ENCODE measurements at places on chromosomes 16 and 17.

GRCh38 chr16:28494121-28494851 lies at the start of gene APOBR:
TSS of gene APOBR (plus strand) at chr16:28494643. CDS start at chr16:28494682, 39 bp downstream.
- peak; percentile 73 for DNase-seq

DNA sequence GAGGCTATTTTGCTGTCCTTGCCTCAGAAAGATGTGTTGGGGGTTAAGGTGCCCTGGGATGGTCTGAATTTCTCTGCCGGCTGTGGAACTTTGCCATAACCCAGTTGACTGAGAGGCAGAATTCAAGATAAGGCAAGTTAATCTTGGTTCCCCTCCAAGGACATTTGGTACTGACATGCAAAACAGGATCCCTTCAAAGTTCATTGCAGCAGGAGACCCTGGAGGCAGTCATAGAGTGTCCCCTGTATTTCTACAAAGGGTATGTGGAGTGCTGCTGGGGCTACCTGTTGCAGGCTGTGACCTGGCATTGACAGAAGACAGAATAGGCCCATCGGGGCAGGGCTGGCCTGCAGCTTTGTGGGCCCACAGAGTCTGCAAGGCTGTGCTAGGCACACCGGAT lies 135.6 kb upstream of the IRX3 start:
- DNase-seq = no peak

GRCh38 chr17:56478836-56479447 lies 114.6 kb upstream of the NOG start:
- no peak for DNase-seq

GRCh38 chr17:77318021-77318420 lies 177.3 kb downstream of the SEC14L1 start:
- DNase-seq = no peak

DNA sequence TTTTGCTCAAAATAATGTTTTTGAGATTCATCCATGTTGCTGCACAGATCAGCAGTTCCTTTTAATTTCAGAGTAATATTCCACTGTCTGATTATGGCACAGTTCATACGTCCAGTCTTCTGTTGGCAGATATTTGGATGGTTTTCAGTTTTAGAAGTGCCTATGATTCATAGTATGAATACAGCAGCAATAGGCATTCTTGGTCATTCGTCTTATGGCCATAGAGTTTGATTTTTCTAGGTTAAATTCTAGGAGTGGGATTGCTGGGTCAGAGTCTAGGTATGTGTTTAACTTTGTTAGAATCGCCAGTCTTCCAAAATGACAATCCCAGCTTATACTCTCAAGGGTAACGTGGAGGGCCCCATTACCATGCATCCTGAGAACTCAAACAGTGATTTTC lies 11.5 kb upstream of the IL34 start:
- DNase-seq = no peak

DNA sequence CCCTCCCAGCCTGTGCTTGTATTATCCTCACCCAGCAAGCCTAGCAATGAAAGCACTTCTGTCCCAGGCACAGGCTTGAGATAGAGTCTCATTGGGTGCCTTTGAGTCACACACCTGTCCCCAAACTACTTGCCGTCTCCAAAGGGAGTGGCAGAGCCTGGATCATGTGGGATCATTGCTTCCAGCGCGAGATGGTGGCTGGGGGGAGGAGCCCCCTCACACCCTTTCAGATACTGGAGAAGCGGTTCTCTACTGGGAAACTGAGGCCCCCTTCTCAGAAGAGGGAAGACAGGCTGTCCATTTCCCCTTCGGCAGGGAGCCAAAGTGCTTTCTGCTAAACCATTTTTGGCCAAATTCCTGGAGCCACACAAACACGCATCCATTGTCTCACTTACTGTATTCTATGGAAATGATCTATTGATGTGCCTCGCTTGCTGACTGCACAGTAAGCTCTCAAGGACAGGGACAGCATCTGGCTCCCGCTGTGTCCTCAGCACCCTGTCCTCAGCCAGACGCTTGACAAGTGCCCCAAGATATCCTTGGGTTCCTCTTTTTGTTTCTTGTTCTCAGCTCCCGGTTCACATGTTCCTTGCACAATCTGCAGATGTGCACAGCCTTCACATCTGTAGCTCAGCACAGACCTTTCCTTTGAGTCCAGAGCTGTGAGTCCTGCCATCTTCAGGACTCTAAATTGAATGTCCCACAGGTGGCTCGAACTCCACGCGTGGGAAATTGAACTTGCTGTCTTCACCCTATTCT lies 26.0 kb upstream of the DLX3 start:
- no peak for DNase-seq

DNA sequence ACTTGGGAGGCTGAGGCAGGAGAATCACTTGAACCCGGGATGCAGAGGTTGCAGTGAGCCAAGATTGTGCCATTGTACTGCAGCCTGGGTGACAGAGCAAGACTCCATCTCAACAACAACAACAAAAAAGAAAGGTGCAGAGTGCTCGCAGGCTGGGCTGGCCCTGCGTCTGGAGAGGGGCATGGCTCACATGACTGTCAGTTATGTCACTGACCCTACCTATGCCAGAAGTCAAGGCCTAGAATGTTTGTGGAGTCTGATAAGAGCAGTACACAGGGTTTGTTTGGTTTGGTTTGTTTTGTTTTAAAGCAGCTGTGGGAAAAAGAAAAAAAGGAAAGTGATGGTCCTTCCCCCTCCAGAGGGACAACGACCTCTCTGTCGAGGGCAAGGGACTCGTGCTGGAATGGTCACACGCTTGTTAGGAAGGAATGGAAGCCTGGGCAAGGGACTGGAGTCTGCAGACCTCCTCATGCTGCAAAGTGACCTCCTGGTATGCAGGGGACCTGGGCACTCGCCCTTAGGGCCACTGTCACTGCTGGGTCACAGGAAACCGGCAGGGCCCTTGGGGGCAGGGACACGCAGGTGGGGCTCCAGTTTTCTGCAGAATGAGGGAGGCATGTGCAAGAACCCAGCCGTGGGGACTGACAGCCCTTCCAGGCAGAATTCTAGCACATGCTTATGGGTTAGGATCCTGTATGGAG lies 10.1 kb upstream of the OSGIN1 start:
- DNase-seq = no peak

GRCh38 chr17:78366109-78366848 lies 6.4 kb upstream of the SOCS3 start:
- DNase-seq = no peak

GRCh38 chr17:29615048-29615385 lies 7.7 kb downstream of the CORO6 start:
- no peak for DNase-seq

GRCh38 chr17:82300228-82300627 lies 17.2 kb downstream of the CD7 start:
- no peak for DNase-seq

- DNase-seq = no peak
Observed at GRCh38 chr16:68752602-68753001, 15.5 kb downstream of the CDH1 start.

- no peak for DNase-seq
Observed at GRCh38 chr17:80795090-80795580, 196.5 kb upstream of the CHMP6 start.

- DNase-seq = no peak
Observed at GRCh38 chr16:21650521-21650920, 1.9 kb downstream of the IGSF6 start.

DNA sequence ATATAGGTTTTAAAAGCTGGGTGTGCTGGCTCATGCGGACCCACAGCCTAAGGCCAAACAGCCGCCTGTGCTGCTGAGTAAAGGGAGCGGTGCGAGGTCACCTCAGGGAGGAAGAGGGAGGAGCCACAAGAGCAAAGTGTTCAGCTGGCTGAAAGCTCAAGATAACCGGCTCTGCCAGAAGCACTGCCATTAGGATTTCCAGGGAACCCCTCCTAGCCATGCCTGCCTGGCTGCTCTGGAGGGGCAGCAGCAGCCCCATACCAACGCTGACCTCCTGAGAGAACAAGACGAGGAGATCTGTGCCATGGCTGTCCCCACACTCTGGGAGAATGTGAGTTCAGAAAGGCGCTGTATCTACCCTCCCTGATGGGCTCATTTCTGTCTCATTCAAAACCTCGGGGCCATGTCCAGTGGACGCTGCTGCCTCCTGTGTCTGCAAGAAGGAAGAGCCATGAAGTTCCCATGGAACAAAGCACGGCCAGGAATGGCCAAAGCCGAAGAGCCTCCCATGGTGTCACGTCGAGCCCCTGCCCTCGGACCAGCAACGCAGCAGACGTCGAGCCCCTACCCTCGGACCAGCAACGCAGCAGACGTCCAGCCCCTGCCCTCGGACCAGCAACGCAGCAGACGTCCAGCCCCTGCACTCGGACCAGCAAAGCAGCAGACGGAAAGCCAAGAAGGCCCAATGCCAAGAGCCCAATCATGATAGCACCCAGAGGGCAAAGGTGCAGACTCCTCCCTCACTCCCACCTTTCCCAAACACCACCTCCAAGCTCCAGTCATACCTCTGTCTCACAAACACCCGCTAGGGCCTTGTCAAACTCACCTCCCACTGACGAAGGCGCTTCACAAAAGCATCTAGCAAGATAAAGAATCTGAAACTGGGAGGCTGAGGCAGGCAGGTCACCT lies 107.0 kb downstream of the ANKRD11 start:
- no peak for DNase-seq

DNA sequence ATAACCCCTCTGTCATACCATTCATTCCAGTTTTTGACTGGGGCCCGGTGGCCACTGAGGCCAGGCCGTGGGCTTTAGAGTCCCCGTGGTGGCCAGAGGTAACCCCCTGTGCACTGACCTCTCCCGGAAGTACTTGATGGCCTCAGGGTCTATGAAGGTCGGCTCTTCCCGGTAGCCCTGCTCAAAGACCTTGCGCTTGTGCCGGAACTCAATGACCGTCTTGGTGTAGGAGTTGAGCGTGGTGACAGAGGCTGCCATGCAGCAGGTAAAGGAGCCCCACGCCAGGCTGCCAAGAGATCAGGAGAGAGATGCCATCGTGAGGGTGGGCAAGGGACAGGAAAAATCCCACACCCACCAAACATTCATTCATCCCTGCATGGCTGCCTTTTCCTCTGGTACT lies 234.8 kb downstream of the GSG1L start:
- no peak for DNase-seq

- DNase-seq = no peak
Observed at GRCh38 chr16:19621445-19621844, 65.9 kb downstream of the VPS35L start.

- DNase-seq = peak; percentile 5
Observed at GRCh38 chr17:38604479-38605403, 1.0 kb downstream of the SRCIN1 start.

- DNase-seq = peak; percentile 61
Observed at GRCh38 chr16:4116325-4117249, at the start of gene ADCY9. TSS of gene ADCY9 (minus strand) at chr16:4116442. CDS start at chr16:4115442, 1,000 bp downstream.

DNA sequence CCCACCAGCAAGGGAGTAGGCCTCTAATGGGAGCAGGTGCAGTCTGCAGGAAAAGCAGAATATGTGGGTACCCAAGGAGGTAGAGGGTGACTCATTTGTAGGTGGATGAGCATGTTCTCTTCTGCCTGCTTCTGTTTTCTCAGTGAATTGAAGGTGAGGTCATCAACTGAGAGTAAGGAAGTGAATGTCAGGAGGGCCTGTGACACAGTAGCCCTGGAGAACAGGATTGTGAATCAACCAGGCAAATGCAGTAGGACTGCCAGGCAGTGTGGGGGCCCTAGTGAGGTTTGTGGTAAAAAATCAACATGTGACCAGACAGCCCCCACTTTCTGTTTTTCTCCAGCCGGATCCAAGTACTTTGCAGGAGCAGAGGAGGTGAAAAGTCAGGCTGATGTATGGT lies 150.5 kb upstream of the SOX9 start:
- no peak for DNase-seq

GRCh38 chr17:48102043-48102750 lies 919 bp upstream of the CBX1 start:
- DNase-seq = no peak

DNA sequence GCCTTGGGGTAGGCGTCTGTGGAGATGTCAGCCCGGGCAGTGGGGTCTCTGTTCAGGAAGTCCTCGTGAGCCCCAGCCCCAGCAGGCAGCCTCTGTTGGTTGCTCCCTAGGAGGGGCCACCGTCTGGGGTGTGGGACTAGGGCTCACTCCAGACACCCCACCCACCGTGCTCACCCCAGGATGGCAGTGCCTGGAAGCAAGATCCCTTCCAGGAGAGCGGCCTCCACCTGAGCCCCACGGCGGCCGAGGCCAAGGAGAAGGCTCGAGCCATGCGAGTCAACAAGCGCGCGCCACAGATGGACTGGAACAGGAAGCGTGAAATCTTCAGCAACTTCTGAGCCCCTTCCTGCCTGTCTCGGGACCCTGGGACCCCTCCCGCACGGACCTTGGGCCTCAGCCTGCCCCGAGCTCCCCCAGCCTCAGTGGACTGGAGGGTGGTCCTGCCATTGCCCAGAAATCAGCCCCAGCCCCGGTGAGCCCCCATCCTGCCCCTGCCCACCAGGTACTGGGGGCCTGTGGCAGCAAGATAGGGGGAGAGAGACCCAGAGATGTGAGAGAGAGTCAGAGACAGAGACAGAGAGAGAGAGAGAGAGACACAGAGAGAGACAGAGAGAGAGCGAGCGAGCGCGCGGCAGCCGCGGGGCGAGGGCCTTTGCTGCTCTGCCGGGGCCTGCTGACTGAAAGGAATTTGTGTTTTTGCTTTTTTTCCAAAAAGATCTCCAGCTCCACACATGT lies 9.8 kb downstream of the NTHL1 start:
- DNase-seq = no peak

Data from stimulated activated CD8-positive, alpha-beta memory T cell treated with anti-CD3 and anti-CD28 coated beads, Interleukin-2, amount 100 ng/mL, for 48 hours (primary cell).